IPS-NIHi11 (cell line): ENCODE measurements at places on chromosomes 4 and X.

DNA sequence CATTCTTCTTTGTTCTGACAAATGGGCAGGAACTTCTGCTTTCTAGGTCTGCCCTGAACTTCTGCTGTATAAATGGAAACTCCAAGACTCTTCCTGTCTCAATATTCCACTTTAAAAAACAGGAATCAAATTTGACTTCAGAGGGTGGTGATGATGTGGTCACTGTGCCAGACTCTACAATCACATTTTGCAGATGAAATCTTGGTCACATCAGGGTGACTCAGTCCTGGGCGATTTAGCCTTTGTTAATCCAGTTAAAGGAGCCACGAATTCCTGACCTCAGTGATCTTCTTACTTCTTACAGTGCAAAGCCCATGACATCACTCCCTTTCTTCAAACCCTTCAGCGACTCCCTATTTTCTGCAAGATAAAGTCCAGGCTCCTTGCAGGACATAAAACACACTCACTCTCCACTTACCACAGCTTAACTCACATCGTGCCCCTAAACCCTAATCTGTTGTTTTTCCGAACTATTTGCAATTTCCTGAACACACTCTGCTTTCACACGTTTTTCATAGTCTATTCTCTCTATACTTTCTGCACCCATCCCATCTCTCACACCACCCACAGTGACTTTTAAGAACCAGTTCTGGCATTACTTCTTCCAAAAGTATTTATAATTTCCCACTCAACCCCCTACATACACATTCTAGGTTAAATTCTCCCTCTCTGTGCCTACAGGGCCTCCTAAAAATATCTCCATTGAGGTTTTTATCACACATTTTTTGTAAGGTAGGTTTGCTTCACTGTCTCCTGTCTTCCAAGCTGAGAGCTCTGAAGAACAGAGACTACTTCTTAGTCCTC, 11.1 kb downstream of the GASK1B start:
- DNase-seq = no peak

DNA sequence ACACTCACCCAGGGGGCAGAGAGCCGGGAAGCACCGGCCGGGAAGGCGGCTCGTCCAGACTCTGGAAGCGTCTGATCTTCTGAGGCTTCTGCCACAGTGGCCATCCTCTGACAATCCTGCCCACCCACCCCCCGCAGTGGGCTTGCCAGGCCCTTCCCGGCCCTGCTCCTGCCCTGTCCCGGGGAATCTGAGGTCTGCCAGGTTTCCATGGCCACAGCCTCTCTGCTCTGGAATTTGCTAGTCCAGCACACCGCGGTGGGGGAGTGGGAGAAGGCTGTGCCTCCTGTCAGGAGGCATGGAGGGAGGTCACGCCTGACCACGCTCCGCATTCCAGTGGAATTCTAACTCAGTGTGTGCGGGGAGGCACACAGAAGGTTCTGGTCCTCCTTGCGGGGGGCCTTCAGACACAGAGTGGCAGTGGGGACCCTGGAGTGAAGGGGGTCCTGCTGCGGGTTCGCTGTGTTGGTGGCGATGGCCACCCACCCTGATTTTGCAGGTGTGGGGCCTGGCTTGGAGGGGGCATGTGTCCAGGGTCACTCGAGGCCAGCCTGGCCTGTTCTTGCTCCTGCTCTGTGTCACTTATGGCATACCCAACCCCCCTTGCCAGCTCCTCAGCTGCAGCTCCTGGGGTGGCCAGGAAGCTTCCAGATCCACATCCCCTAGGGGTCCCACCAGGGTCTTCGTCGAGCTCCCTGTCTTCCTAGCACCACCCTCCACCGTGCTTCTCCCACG, 55.6 kb upstream of the ADRA2C start:
- DNase-seq = peak; percentile 69

DNA sequence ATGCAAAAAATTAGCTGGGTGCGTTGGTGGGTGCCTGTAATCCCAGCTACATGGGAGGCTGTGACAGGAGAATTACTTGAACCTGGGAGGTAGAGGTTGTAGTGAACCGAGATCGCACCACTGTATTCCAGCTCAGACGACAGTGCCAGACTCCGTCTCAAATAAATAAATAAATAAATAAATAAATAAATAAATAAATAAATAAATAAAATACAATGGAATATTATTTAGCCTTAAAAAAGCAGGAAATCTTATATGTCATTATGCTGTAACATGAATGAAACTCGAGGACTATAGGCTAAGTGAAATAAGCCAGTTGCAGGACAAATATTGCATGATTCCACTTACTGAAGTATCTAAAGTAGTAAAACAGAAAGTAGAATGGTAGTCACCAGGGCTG, 42.5 kb downstream of the RBM41 start:
- DNase-seq = no peak

- DNase-seq = peak; percentile 75
Measured at GRCh38 chr4:108135549-108136209, 33.1 kb downstream of the LEF1 start.

GRCh38 chr4:8721621-8722020, 129.1 kb downstream of the CPZ start:
- no peak for DNase-seq

GRCh38 chr4:81422595-81422994, 49.1 kb downstream of the RASGEF1B start:
- no peak for DNase-seq
